ENCODE measurements at places on chromosomes 4 and X.

GRCh38 chrX:22445880-22446279 is 173.2 kb downstream of the CBLL2 start:
- no peak for DNase-seq

- no peak for DNase-seq
These were observed 6.2 kb upstream of the RTL3 start for GRCh38 chrX:78665342-78665741.

DNA sequence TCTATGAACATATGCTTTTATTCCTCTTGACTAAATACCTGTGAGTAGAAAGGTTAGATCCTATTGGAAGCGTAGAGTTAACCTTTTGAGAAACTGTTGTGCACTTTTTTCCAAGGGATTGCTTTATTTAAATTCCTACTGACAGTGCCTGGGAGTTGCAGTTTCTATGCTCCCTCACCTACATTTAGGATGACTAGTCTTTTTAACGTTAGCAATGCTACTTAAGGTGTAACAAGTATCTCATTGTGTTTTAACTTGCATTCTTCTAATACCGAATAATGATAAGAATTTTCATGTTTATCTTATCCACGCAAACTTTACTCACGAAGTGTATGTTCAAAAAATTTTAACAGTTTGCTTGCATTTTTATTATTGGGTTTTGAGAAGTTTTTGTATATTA is 1123.9 kb upstream of the PCDH7 start:
- no peak for DNase-seq

GRCh38 chr4:168362025-168362401 is 43.5 kb upstream of the DDX60 start:
- no peak for DNase-seq
